ENCODE measurements at places on chromosomes 11 and 22. TPM values are rescaled to one million over a fixed set of nuclear protein-coding genes. Genes with fewer than 3 reads are reported as not detected.

GRCh38 chr11:44138980-44139379, 43.5 kb downstream of the EXT2 start:
- peaks cover 2% of the 10 kb centered on the region for H3K4me1 ChIP-seq
- no peak for DNase-seq
- H3K4me3 ChIP-seq: no peak overlapping the region
- H3K36me3 ChIP-seq: peaks cover 3% of the 10 kb centered on the region
- no peak overlapping the region for H3K27ac ChIP-seq
- H3K27me3 ChIP-seq: no peaks in the 10 kb centered on the region

DNA sequence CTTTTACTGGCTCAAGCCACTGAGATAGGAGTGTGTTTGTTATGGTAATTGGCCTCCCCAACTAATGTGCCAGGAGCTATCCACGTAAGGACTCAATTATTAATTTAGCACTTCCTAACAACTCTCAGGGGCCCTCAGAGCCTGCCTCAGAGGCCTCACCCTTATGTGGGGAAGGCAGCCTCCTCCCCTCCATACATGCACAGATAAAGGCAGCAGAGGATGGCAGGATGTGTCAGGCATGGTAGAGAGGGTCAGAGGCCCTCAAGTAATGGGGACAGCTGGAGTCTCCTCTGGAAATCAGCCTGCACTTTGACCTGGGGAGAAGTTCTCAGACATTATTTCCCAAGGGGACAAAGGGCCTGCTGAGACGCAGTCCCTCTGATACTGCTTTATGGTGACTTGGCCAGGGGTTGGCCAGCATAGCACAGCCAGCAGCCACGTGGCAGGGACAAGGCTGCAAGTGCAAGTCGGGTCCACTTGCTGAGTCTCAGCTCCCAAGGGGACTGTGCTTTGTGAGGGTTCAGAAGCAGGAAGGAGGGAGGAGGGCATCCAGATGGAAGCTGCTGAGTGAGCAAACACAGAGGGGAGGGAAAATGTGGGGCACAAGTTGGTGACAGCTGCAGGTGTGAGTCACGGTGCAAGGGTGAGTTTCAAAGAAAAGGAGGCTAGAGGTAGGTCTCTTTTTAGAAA, 17.0 kb downstream of the MOGAT2 start:
- no peaks in the 10 kb centered on the region for H3K36me3 ChIP-seq
- H3K4me3 ChIP-seq: no peak overlapping the region
- peak; percentile 30 for DNase-seq
- no peaks in the 10 kb centered on the region for H3K4me1 ChIP-seq
- no peaks in the 10 kb centered on the region for H3K27me3 ChIP-seq

GRCh38 chr22:40620464-40621046, 16.0 kb downstream of the MRTFA start:
- H3K27me3 ChIP-seq: no peaks in the 10 kb centered on the region
- no peaks in the 10 kb centered on the region for H3K4me1 ChIP-seq
- no peak overlapping the region for H3K4me3 ChIP-seq
- DNase-seq: peak; percentile 6

DNA sequence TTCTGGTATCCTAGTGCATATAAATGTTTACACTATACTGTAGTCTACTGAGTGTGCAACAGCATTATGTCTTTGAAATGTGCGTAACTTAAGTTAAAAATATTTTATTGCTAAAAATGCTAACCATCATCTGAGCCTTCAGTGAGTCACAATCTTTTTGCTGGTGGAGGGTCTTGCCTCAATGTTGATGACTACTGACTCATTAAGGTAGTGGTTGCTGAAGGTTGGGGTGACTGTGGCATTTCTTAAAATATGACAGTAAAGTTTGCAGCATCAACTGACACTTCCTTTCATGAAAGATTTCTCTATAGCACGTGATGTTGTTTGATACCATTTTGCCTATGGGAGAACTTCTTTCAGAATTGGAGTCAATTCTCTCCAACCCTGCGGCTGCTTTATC, 8.5 kb upstream of the CREBZF start:
- H3K27ac ChIP-seq: no peak overlapping the region
- no peaks in the 10 kb centered on the region for H3K27me3 ChIP-seq
- H3K4me1 ChIP-seq: no peaks in the 10 kb centered on the region
- no peak overlapping the region for H3K4me3 ChIP-seq

DNA sequence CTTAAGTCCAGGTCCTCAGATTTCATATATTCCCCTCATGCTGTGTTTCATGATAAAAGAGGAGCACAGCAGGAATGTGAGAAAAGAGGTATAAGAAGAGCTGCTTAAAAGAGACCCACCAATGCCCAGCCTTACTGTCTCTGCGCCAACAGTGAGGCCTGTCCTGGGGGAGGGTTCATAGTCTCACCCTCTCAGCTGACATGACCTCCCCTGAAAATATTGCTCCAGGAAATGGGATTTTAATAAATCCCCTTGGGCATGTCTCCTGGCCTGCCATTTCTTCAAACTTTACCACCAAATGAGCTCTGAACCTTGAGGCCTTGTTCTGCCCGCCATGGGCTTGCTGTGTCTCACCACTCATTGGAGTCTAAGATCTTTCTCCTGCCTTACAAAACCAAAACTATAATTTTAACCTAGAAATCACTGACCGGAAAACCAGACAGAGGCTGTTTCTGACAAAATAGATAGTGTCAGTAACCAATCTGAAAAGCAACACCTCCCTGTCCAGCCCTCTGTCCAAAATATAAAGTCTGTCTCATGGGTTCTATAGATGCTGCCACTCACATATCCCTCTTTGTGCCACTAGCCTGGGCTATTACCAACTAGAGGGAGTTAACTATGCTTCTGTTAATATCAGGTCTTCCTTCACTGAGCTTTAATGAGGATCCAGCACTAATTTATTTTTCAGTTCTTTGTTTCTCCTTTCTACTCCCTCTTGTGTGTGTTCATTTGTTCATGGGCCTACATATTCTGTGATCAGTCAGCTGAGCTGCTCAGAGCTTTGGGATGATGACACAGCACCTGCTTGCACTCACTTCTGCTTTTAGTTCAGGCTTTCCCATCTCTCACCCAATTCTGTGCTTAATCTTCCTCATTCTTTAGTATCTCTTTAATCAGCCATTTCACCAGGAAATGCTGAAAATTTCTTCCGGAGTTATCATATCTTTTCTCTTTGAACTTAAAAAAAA, at the start of gene OR2AG2:
Gene OR2AG2 (minus strand): TSS at position 51 of the 968 bp plus-strand sequence. CDS start 3,019 bp downstream, outside the sequence.
- no peaks in the 10 kb centered on the region for H3K27me3 ChIP-seq
- no peak within 1 kb of the TSS for H3K27ac ChIP-seq
- no peak within 1 kb of the TSS for H3K4me3 ChIP-seq
- no peaks in the 10 kb centered on the region for H3K36me3 ChIP-seq
- H3K4me1 ChIP-seq: no peaks in the 10 kb centered on the region

DNA sequence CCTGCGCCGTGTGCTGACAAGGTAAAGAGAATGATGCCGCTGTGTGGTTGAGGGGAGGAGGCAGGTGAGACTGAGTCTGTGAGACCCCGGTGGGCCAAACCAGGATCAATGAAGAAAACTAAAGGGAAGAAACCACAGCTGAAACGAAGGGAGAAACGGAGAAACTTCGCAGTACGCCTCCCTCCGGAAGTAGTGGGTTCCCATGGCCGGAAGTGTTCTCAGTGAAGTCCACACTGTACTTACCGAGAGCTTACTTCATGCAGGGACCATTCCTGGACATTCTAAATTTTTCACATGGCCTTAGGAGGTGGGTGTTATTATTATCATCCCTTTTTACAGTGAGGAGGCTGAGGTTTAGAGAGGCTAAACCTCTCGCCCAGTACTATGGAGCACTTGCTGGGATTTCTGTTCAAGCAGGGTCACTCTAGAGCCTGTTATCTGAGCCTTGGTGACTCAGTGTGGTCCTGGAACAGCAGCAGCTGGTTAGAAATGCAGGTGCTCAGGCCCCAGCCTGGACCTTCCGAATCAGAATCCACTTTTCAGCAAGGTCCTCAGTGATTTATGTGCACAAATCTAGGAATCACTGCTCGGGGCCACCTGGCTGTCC, 17.9 kb downstream of the CD5 start:
- no peaks in the 10 kb centered on the region for H3K27me3 ChIP-seq
- no peaks in the 10 kb centered on the region for H3K4me1 ChIP-seq
- no peak overlapping the region for H3K4me3 ChIP-seq
- H3K27ac ChIP-seq: no peak overlapping the region
- H3K36me3 ChIP-seq: no peaks in the 10 kb centered on the region

GRCh38 chr22:46043339-46043738, 66.4 kb upstream of the WNT7B start:
- H3K36me3 ChIP-seq: no peaks in the 10 kb centered on the region
- peak; percentile 22 for DNase-seq
- no peak overlapping the region for H3K27ac ChIP-seq
- peaks cover 40% of the 10 kb centered on the region for H3K27me3 ChIP-seq
- no peak overlapping the region for H3K4me3 ChIP-seq

GPR152 gene
- total RNA-seq: not detected

- peaks cover 37% of the 10 kb centered on the region for H3K36me3 ChIP-seq
- no peak overlapping the region for H3K27ac ChIP-seq
These were observed 1.0 kb downstream of the NUP98 start for GRCh38 chr11:3796346-3796745.

GRM5 gene
- 0.09 TPM for total RNA-seq

GRCh38 chr22:48829908-48830307, 997.8 kb downstream of the BRD1 start:
- no peak overlapping the region for H3K4me3 ChIP-seq
- no peak for DNase-seq
- H3K36me3 ChIP-seq: no peaks in the 10 kb centered on the region
- no peaks in the 10 kb centered on the region for H3K27me3 ChIP-seq

- no peak for DNase-seq
- H3K27me3 ChIP-seq: no peaks in the 10 kb centered on the region
- no peak overlapping the region for H3K4me3 ChIP-seq
- H3K27ac ChIP-seq: no peak overlapping the region
- H3K4me1 ChIP-seq: no peaks in the 10 kb centered on the region
These were observed 186.1 kb downstream of the AASDHPPT start for GRCh38 chr11:106263527-106263926.

PARVG gene
- 0.12 TPM for total RNA-seq

GRCh38 chr22:35154937-35155387, 89.0 kb downstream of the ISX start:
- H3K4me3 ChIP-seq: no peak overlapping the region
- no peak overlapping the region for H3K27ac ChIP-seq
- DNase-seq: peak; percentile 96
- no peaks in the 10 kb centered on the region for H3K36me3 ChIP-seq
- H3K4me1 ChIP-seq: no peaks in the 10 kb centered on the region

PTPMT1 gene
- 59.3 TPM for total RNA-seq

DNA sequence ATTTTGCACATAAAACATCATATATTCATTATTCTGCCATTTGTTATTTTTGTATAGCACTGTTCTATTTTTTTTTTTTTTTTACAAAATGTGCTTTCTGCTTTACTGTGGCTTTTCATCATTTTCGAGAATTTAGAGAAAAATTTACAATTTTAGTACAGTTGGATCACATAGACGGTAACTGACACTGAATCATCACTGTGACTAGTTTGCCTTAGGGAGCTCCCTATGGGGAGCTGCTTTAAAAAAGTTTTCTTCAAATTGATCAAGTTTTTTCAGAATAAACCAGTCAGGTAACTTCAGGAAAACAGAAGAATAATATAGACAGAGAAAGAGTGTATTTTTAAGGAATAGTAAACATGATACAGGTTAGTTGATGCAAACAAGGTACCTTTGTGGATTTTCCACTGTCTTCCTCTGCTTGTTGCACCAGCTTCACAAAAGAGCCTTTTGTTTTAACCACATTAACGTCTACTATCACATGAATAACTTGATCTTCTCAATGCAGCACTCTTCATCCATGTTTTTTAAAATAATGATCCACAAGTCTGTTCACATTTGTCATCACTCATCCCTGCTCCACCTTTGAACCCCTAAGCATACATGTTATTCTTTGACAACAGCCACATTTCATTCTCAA, 327.0 kb downstream of the DYNC2H1 start:
- H3K27me3 ChIP-seq: no peaks in the 10 kb centered on the region
- H3K4me3 ChIP-seq: no peak overlapping the region
- no peak for DNase-seq
- no peak overlapping the region for H3K27ac ChIP-seq
- no peaks in the 10 kb centered on the region for H3K4me1 ChIP-seq

BATF2 gene
- 0.29 TPM for total RNA-seq

TMEM86A gene
- total RNA-seq: 7.6 TPM

ANO1 gene
- 7.7 TPM for total RNA-seq

KIF18A gene
- 16.4 TPM for total RNA-seq

DNA sequence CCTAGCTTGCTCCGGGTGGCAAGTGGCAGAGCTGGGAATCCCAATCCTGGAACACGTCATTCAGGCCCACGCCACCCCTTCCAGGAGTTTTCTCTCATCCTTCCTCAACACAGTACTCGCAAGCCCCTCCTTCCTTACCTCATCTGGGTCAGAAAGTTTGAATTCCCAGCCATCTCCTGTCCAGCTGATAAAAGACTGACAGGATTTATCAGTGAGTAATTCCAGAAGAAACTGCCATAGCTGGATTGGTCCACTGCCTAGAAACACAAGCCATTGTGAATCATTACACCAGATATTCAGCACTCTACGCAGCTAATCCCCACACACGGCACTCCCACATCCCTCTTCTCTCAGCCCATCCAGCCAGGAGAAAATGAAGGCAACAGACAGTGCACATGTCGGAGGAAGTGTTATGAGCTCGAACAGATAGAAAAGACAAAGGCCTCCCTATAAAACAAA, 124.0 kb downstream of the ETS1 start:
- no peak overlapping the region for H3K4me3 ChIP-seq
- no peaks in the 10 kb centered on the region for H3K27me3 ChIP-seq
- H3K36me3 ChIP-seq: peaks cover 41% of the 10 kb centered on the region
- H3K4me1 ChIP-seq: no peaks in the 10 kb centered on the region
- DNase-seq: no peak

PLA2G3 gene
- total RNA-seq: 4.5 TPM

CARD18 gene
- not detected for total RNA-seq

DNA sequence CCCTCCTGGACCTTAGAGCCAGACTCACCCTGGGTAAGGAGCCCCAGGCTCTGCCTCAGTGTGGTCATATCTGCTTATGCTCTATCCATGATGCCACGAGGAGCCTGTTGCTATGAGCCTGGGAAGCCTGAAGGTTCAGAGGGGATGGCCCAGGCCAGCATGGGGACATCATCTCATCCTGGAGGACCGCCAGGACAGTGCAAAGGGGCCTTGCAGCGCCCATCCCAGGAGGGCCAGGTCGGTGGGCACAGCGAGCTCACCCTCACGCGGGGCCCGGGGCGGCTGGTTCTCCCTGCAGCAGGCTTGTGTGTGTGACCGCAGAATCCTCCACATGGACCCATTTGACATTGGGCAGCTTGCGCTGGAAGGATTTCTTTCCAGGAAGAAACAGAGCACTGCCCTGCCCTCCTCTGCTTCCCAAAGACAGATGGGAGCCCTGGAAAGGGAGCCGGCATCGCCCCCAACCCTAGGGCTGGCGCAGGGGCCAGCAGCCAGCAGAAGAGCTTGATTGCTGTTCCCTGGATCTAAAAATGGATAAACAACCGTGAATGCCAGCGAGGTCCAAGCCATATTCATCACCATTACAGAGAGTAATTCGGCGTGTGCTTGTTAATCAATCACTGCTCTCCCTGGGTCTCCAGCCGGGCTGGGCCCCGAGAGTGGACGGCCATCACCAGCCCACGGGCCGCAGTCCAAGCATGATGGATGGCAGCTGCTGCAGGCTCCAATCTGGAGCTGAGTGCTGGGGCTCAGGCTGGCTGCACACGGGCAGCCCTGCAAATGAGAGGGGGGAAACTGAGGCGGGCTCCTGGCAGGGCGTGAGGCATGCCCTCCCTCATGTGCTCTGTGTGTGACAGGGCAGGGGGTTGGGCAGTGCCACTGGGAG, 739.7 kb downstream of the BRD1 start:
- H3K4me1 ChIP-seq: no peaks in the 10 kb centered on the region
- no peak for DNase-seq
- no peak overlapping the region for H3K4me3 ChIP-seq
- no peak overlapping the region for H3K27ac ChIP-seq

SCGB1A1 gene
- total RNA-seq: not detected

LYVE1 gene
- not detected for total RNA-seq

CNTF gene
- total RNA-seq: 3.7 TPM

- H3K4me1 ChIP-seq: peaks cover 17% of the 10 kb centered on the region
- H3K36me3 ChIP-seq: peaks cover 20% of the 10 kb centered on the region
- H3K4me3 ChIP-seq: no peak overlapping the region
- H3K27ac ChIP-seq: peak overlapping the region; percentile 5
These were observed 28.5 kb downstream of the CELF1 start for GRCh38 chr11:47524291-47524874.

Data from endodermal cell (in vitro differentiated cells).